NCI-H146 (cell line): ENCODE measurements at places on chromosomes 11 and 22.

DNA sequence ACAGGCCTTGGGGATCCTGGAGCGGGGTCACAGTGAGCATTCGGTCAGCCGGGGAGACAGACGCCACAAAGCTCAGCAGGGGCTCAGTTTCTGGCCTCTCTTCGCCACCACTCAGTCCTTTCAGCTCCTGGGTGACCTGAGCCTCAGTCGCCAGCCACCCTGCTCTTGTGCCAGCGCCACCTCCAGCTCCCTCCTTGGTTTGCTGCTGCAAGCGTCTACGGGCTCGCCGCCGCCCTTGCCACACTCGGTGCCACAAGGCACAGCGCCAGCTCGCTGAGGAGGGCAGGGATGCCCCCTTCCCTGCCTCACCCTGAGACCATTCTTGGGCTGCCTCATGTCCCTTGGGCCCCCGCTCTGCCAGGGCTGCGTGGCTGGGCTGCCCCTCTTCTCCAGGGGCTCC lies 1.5 kb upstream of the EEF1G start:
- DNase-seq = no peak

- peak; percentile 69 for DNase-seq
Measured at GRCh38 chr11:114098927-114099326, 39.4 kb downstream of the ZBTB16 start.

- DNase-seq = no peak
Measured at GRCh38 chr11:68444566-68444965, 16.0 kb upstream of the PPP6R3 start.

- DNase-seq = peak; percentile 39
Measured at GRCh38 chr11:105148241-105148640, 8.7 kb upstream of the CARD18 start.

GRCh38 chr11:126156814-126157213 lies 54.6 kb downstream of the RPUSD4 start:
- DNase-seq = no peak

- no peak for DNase-seq
Measured at GRCh38 chr11:67668192-67668551, 6.3 kb downstream of the ALDH3B2 start.
